ENCODE measurements at places on chromosomes 7 and 10.

- DNase-seq, result no peak
Observed at GRCh38 chr10:125169915-125170314, 9.6 kb upstream of the CTBP2 start.

- no peak for DNase-seq
Observed at GRCh38 chr10:61628875-61629513, 33.7 kb upstream of the CABCOCO1 start.

GRCh38 chr10:33263453-33263852 lies 71.0 kb downstream of the NRP1 start:
- DNase-seq, result no peak

DNA sequence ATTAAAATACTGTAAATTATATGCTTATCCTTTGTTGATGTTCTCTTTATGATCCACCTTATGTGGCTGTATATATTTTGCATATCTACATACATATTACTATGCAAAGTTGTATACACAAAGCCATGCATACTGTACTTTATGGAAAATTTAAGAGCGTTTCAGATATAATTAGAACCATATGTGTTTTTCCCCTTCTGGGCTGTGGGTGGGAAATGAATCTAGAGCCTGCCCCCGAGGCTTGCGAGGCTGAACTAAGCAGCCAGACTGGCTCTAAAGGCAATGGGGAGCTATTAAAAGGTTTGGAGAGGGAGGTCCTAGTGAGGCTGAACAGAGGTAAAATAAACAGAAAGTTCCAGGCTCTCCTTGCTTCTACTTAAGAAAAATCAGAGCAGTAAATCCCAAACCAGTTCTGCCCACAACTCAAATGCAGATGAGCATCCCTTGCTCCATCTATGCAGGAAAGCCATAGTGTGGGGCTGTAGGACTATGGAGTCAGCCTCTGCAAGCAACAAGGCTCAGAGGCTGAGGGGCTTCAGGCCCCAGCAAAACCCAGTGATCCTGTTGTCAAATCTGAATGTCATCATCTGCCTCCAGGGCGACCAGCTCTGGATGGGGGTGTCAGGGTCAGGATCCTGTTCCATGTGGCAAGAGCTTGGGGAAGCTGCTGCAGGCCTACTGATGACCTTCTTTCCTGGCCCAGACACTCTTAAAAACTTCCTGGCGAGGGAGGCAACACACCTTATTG lies 14.1 kb upstream of the DDIT4 start:
- no peak for DNase-seq

DNA sequence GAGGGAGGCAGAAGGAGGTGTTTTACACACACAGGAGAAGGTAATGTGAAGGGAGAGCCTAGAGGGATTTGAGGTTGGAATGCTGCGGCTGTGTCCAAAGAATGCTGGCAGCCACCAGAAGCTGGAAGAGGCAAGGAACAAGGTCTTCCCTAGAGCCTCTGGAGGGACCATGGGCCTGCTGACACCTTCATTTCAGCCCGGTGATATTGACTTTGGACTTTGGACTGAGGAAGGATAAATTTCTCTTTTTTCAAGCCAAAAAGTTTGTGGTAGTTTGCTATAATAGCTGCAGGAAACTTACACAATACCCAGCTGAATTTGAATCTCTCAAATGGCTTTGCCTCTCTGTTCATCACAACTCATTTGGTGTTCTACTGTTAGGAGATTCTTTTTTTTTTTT lies 34.6 kb downstream of the UBN2 start:
- peak; percentile 18 for DNase-seq

DNA sequence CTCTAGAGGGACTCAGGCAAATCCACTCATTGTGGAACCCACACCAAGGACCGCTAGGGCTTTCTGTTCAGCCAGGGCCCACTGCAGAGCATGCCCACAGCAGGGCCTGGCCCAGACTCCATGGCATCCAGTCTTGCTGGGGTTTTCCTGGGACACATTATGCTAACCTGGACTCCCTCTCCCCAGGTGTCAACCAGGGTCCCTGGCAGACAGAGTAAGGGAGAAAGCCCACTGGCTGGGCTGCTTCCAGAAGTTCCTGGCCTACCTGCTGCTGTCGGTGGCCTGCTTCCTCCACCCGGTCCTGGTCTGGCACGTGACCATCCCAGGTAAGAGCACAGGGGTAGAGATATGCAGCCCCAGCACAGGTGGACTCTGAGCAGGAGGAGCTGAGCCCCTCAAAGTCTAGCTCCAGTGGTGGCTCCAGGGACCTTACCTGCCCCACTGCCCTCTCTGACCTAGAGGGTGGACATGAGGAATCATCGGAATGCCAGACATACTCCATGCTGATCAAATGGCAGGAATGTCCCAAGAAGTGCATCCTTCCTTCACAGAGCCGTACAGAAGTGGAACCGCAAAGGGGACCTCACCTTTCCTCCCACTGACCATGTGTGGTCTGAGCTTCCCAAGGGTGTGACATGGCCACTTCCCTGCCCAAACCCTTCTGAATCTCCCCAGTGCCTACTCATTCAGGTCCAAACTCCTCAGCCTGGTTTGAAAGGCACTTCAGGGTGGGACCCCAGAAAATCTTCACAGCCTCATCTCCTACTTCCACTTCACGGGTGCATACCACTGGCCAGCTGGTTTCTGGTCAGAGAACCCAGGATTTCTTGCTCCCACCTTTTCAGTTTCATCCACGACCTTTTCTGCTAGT lies 22.5 kb downstream of the TMEM72 start:
- DNase-seq, result no peak

DNA sequence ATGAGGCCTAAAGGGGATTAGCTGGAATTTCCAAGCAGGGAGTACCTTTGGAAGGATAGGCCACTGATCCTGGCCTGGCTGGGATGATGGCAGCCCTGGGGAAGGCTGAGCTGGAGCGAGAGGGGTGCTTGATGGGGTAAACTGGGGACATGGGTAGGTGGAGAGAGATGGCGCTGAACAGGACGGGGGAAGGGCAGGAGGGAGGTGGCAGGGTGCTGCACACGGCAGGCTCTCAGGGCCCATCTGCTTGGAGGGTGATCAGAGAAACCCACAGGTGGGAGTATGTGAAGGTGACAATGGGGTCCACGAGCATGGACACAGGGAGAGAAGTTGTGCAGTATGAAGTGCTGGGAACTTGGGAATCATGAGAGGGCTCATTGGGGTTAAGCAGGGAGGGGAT lies 10.3 kb downstream of the MAT1A start:
- DNase-seq, result no peak

- DNase-seq, result no peak
Observed at GRCh38 chr7:2866601-2867000, 22.5 kb upstream of the GNA12 start.

DNA sequence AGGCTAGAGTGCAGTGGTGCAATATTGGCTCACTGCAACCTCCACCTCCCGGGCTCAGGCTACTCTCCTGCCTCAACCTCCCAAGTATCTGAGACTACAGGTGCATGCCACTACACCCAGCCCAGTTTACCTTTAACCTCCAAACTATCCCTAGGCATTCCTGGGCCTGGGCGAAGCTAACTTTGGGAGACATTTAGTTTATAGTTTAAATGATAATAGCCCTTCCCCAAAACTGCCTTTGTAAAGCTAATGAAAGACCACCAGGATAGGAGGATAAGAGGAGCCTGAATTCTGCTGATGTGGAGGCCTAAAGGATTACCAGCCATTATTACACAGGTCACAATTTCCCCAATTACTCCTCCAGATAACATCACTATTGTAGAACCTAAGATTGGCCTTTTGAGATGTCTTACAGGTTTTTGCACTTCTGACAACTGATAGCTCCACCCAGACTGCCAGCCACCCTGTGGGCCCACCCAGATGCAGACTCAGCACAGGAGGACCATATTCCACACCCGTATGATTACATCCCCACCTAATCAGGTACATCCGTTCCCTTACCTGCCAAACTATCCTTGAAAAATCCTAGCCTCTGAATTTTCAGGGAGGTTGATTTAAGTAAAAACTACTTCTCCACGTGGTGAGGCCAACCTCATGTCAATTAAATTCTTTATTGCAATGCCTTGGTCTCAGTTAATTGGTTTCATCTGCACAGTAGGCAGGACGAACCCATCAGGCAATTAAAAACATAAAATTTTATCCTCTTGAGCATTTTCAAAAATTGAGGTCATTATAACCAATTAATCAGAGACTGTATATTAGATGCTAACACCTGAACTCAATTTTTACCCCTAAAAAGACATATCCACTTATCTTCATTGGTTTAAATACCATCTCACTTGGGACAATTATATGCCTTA lies 62.3 kb upstream of the TMEM254 start:
- DNase-seq, result no peak

GRCh38 chr7:11726001-11726793 lies 105.8 kb downstream of the THSD7A start:
- DNase-seq, result no peak

- no peak for DNase-seq
Observed at GRCh38 chr7:17297243-17297642, 1.2 kb upstream of the AHR start.

GRCh38 chr10:3919709-3920308 lies 134.8 kb upstream of the KLF6 start:
- no peak for DNase-seq

- DNase-seq, result peak; percentile 11
Observed at GRCh38 chr10:71752391-71753090, 20.8 kb downstream of the VSIR start.

- DNase-seq, result no peak
Observed at GRCh38 chr10:120744040-120744439, 107.1 kb upstream of the WDR11 start.

- DNase-seq, result no peak
Observed at GRCh38 chr7:112232212-112232978, 25.9 kb downstream of the ZNF277 start.

DNA sequence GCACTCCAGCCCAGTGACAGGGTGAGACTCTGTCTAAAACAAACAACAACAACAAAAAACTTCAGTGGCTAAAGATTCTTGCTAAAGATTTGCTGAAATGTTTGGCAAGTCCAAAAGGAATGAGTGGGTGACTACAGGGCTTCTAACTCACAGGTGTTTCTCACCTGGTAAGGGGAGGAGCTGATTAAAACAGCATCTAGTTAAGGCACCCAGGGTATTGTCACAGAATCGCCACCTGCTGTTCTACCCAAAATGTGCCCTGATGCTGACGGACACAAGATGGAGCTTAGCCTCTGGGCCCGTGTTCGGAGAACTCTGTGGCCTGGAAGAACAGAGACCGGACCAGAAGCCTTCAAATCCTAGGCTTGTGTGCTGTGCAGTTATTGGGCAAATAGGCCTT lies 336.0 kb upstream of the GALNT17 start:
- DNase-seq, result no peak

DNA sequence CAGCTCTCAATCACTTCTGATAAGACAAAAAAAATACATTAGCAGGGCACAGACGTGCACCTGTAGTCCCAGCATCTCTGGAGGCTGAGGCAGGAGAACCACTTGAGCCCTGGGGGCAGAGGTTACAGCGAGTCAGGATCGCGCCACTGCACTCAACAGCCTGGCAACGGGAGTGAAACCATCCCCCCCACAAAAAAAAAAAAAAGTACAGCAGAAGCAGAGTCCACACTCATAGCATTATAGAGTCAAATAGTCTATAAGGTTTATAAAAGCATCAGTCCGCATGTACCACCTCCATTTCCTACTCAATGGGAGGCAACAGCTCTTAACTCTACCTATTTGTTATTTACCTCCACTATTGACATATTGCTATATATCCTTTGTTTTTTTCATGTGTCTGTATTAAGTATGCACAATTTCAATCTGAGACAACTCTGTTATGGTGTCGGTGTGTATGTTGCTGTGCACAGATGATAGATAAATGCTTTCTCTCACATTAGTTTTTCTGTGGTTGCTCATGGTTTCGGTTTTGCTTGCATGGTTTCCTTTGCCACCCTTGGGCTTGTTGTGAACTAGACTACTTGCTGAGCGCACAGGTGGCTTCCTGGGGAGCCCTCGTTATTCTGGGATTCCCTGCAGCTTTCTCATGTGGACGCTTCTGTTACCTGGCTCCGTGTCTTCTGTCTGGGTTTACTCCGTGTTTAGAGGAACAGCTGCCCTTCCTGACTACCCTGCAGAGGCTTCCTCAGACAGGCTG lies 40.4 kb downstream of the PROSER2 start:
- no peak for DNase-seq

Measured in GF-D8 (cell line).